Activated T-helper 1 cell treated with anti-CD3 and anti-CD28 coated beads, Interleukin-12 subunit alpha, Interleukin-12 subunit beta, Interleukin-2, Interleukin-4 antibody, amounts not matched to agents 30 ng/mL and 10 ng/mL and 1 ng/mL, durations not matched to agents 14 hours and 24 hours and 36 hours (primary cell): ENCODE measurements at places on chromosomes 7 and 10. TPM values are rescaled to one million over a fixed set of nuclear protein-coding genes. Genes with fewer than 3 reads are reported as not detected.

Gene ELN
- not detected in 2 replicates for total RNA-seq

Gene PNLIPRP1
- total RNA-seq: not detected in 2 replicates

Gene CYP2C9
- not detected in 2 replicates for total RNA-seq

Gene POP7
- total RNA-seq: 82.7 and 84.4 TPM in 2 replicates

Gene TAS2R41
- not detected in 2 replicates for total RNA-seq

Gene PRSS37
- not detected in 2 replicates for total RNA-seq

Gene MTURN
- 3.9 and 4.3 TPM in 2 replicates for total RNA-seq

Gene CFAP69
- total RNA-seq: not detected in 2 replicates

Gene SLC39A12
- total RNA-seq: not detected in 2 replicates

Gene LAMB1
- total RNA-seq: not detected in 2 replicates

Gene SHOC2
- 44.2 and 50.7 TPM in 2 replicates for total RNA-seq

Gene ASZ1
- total RNA-seq: not detected in 2 replicates
